HuH-7 (cell line): ENCODE measurements at places on chromosomes 5 and 9.

DNA sequence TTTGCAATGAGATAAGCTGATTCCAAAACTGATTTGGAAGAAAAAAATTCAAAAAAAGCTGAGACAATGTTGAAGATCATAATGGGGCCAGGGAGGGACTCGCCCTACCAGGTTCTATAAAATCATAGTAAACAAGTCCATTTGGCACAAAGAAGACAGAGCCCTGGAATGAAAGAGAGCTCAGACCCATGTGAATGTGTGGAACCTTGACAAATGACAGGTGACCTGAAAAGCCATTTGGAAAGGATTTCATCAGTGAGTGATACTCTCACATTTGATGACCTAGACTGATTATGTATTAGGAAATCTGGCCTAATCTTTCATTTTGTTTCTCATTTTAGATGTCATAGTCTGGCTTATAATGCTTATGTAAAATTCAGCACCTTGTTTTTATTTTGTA, 26.8 kb downstream of the SPTAN1 start:
- no peak for DNase-seq

GRCh38 chr5:43061352-43062075, 21.4 kb upstream of the ANXA2R start:
- DNase-seq = no peak

GRCh38 chr5:78979117-78979742, 5.9 kb downstream of the ARSB start:
- DNase-seq = peak; percentile 34

- DNase-seq = no peak
These were observed 8.4 kb downstream of the NIPAL4 start for GRCh38 chr5:157468293-157468965.

DNA sequence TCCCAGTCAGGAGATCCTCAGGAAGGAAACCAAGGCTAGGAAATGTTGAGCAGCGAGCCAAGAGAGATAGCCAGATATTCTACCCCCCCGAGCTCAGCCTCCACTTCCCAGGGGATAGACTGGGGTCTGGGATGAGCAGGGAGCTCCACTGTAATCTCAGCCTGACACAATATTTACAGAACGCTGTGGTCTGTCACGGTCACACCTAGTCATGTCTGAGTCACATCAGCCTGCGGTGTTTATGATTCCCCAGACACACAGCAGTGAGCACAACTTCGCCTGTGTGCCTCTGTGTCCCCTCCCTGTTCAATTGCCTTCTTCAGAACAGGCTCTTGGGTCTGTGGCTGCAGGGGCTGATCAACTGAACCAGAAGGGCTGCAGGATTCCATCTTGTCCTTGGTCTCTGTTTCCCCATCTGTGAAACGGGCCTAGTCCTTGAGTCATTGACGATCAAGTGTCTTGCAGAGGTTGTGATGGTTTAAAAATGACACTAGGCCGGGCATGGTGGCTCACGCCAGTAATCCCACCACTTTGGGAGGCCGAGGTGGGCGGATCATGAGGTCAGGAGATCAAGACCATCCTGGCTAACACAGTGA, 8.6 kb upstream of the PRRX2 start:
- no peak for DNase-seq

DNA sequence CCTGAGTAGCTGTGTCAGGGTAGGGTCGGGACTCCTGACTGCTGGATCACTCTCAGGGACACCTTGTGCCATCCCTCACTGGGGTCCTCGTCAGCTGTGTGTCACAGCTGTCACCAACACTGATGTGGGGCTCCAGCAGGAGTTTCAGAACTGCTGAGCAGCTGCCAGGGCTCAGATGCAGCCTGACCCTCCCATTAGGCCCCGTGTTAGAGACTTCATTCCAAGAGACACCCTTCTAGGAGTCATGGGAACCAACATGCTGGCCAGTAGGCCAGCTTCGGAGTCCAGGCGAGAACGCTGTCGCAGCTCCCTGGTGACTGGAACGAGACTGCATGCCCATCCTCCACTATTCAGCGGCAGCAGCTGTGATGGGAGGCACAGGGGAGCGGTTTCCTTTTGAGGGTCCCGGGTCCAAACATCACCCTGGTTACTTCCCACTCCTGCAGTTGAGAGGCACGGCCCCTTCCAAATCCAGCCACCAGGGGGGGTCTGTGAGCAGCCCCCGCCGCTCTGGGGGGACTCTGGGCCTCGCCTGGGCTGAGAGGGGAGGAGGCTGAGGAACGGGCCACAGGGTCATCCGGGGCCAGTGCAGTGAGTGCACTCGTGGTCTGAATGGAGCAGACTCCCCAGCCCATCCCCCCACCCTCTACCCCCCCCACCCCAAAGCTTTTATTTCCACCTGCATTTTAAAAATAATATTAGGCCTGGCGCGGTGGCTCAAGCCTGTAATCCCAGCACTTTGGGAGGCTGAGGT, 12.6 kb upstream of the TCF7 start:
- peak; percentile 83 for DNase-seq

GRCh38 chr5:138936968-138937345, 61.8 kb upstream of the LRRTM2 start:
- no peak for DNase-seq

DNA sequence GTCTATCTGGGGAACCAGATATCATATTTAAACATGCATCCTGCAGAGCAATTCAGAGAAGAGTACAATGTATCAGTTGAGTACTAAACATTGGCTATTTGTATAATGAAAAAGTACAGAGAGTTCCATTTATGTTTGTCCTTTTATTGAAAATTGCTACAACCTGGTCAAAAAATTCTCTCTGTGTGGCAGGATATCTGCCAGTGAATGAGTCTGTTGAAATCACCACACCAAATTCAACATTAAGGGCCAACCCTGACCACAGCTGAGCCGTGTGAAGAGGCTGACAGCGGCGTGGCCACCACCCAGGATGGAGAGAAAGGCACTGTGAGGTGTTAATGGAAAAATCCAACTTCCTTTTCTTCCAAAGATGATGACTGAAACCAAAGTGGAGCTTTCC, 422.7 kb upstream of the PIK3R1 start:
- no peak for DNase-seq

DNA sequence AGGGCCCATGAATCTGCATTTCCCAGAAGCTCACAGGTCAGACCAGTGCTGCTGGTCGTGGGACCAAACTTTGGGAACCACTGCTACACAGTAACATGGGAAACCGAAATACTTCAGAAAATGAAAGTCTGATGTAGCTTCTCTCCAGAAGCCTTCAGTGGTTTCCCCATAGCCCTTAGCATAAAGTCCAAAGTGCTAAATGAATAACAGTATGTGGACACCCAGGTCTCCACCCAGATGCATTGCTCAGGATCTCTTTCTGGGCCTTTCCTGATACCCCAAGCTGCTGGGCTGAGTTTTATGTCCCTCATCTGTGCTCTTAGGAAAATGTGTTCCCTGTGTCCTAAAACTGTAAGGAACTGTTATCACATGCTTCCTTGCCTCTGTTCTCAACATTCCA, 100.4 kb downstream of the NFIB start:
- DNase-seq = peak; percentile 15

- no peak for DNase-seq
These were observed 68.7 kb downstream of the SEMA4D start for GRCh38 chr9:89428901-89429890.

GRCh38 chr9:92094655-92095054, 20.6 kb downstream of the SPTLC1 start:
- no peak for DNase-seq
